ENCODE measurements at places on chromosomes 1 and 21. TPM values are rescaled to one million over a fixed set of nuclear protein-coding genes. Genes with fewer than 3 reads are reported as not detected.

Gene ARHGAP30
- under 0.01 TPM for total RNA-seq

Gene CATSPERE
- total RNA-seq = 0.62 TPM

Gene PPM1J
- 0.53 TPM for total RNA-seq

Gene FCGR3A
- total RNA-seq = not detected

Gene DHRS3
- total RNA-seq = 61.7 TPM

Gene PRAMEF27
- total RNA-seq = not detected

Gene IFI44L
- total RNA-seq = 17.2 TPM

Gene TMEM82
- total RNA-seq = not detected

Gene GRIK3
- not detected for total RNA-seq

Gene KCNA3
- total RNA-seq = not detected

Gene LCE1B
- not detected for total RNA-seq

Gene RUNX3
- not detected for total RNA-seq

Gene SPRR1A
- total RNA-seq = not detected

Gene KLF17
- 0.26 TPM for total RNA-seq

Gene TMEM222
- 19.9 TPM for total RNA-seq

Gene KRTAP12-2
- not detected for total RNA-seq

Gene TM2D1
- 57.3 TPM for total RNA-seq

All from aortic smooth muscle cell (primary cell).